AG09309 (cell line): ENCODE measurements at places on chromosomes 5 and 9.
A peak's percentile ranks its signal among the peaks of the same experiment; 100 is the strongest.

GRCh38 chr9:82164159-82164558 is 175.6 kb downstream of the SPATA31D1 start:
- no peak for DNase-seq

GRCh38 chr5:110751902-110752762 is 13.3 kb downstream of the SLC25A46 start:
- DNase-seq: no peak

- no peak for DNase-seq
These were observed 30.8 kb downstream of the SKP1 start for GRCh38 chr5:134145779-134146581.

- DNase-seq: peak; percentile 74
These were observed 823 bp downstream of the ST6GALNAC6 start for GRCh38 chr9:127898433-127899127.

DNA sequence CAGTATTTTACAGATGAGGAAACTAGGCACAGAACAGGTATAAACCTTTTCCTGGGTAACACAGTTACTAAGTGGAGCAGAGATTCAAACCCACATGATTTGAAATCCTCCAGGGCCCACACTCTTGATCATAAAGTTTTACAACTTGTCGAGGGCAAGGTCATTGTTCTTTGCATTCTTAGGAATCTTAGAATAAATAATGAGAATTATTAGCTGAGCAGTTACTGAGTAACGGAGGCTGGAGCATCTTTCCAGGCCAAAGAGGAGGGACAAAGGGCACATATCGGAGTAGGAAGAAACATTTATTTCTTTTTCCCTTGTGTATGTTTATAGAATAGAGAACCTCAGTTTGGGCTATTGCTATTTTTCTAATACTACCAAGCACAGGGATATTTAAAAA is 27.1 kb upstream of the F2R start:
- DNase-seq: no peak
